ENCODE measurements at places on chromosomes 16 and 17.

DNA sequence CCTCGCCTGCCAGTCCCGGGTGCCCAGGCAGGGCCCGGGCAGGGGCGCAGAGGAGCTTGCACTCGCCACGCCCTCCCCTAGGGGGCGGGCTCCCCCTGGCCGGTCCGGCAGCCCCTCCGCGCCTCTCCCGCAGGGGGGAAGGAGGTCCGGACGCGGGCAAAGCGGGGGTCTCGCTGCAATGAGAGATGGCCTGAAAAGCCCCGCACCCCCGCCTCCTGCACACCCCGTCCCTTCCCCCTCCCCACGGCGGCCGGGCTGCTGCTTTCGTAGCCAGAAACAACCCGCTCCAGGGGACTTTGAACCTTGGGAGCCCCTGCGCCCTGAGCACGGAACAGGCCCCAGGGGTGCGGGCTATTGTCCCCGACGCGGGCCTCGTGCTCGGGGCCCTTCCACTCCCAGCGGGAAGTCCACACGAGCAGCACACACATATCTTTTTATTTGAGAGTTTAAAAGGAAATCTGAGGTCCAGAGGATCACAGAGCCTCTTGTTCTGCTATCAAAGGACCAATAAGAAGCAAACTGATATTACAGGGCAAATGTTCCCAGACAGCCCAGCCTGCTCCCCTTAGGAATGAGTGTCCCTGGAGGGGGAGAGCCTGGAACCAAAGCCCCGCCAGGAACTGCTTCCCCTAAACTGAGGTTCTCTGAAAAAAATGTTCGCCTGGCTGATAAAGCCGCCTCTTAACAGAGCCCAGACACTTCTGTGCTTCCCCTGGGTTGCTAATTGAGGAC, 5.8 kb upstream of the CBX4 start:
- DNase-seq: peak; percentile 55

- no peak for DNase-seq
Measured at GRCh38 chr16:22859925-22860324, 46.0 kb downstream of the HS3ST2 start.

DNA sequence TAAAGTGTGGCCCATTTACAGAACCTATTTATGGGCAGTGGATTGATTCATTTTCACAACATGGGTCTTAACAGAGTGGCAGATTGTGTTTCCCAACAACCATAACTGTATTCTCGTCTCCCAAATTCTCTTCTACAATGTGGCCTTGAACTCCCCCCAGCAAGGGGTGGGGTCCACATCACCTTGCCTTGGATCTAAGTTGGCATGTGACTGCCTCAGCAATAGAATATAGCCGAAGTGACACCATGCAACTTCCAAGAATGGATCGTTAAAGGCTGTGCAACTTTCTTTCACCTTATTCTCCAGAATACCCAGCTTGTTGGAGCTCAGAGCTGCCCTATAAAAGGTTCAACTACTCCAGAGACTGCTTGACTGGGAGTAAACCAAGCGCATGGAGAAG, 72.0 kb upstream of the CDH5 start:
- no peak for DNase-seq

DNA sequence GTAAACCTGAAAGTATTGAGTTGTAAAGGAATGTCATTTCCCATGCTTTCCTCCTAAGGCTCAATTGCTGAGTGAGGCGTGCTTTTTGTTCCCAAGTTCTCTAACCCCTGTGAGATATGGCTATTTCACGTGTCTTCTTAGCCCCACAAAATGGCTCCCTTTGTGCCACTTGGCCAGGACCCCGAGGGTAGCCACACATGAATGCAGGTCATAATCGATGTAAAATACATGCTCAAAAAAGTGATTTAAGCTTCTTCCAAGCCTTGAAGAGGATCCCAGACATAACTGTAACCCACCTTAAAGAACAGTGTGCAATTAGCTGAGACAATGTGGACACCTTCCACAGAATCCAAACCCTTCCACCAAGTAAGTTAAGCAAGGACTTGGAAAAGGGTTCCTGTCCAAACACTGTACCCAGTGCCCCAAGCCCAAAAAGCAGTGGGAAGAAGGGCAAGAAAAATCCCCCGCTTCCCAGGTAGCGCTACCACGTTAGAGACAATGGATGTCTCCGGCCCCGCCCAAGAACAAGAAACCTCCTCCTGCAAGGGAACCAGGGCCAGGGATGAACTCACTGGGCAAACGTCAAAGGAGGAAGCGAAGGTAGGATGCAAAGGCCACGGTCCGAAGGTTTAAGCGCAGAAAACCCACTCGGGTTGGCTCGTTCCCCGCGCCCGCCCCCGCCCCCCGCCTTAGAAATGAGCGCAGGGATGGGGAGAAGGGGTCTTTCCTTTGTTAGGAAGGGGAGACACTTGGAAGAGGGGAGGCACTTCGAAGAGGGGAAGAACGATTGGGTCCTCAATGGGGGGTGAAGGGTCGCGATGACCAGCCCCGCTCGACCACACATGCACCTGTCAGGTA, 1.2 kb downstream of the JPT1 start:
- peak; percentile 27 for DNase-seq

DNA sequence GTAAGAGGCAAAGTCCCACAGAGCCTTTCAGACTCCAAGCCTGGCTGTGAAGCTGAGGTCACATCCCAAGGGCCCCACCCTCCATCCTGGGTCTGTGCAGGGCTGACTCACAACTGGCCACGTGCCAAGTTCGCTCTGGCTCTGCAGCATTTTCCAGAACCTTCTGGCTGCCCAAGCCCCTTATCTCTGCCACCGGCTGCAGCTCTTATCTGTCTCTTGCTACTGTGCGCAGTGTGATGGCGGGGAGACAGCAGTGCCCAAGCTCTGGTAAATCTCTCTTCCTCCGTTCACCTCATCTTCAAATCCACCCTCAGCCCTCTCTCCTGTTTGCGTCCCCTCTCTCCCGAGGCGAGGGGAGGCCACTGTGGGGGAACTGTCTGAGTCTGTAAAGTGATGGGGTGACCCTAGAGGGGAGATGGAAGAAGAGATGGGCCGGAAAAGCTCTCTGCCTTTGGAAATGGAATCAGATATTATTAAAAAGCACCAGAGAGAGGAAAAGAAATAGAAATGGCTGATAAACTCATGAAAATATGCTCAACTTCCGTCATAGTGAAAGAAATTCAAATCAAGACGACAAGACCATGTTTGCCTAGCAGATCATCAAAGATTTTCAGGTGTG, 162.7 kb upstream of the CDC42EP4 start:
- DNase-seq: peak; percentile 97

GRCh38 chr17:83125515-83126274, 46.3 kb downstream of the METRNL start:
- peak; percentile 77 for DNase-seq

- peak; percentile 90 for DNase-seq
Measured at GRCh38 chr17:47072886-47073285, 93.8 kb upstream of the RPRML start.

GRCh38 chr17:27748360-27748825, 51.9 kb downstream of the NOS2 start:
- no peak for DNase-seq

- DNase-seq: no peak
Measured at GRCh38 chr17:44122816-44123355, 555 bp downstream of the HDAC5 start.

DNA sequence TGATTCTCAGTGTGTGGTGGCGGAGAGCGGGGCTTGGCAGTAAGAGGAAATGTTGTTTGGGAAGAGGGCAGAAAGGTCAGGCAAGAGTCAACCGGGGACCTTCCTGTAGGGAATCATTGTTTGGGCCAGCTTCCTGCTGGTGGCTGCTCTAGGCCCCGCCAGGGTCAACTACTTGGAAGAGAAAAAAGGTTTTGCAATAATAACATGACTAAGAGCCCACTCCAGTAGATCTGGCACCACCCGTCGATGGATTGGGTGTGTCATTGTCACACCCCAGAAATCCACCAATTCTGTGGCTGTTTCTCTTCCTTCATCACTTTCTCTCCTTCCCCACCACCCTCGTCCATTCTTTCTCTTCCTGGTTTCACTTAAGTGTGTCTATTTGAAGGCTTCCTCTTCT, 4.2 kb upstream of the KRT24 start:
- no peak for DNase-seq

DNA sequence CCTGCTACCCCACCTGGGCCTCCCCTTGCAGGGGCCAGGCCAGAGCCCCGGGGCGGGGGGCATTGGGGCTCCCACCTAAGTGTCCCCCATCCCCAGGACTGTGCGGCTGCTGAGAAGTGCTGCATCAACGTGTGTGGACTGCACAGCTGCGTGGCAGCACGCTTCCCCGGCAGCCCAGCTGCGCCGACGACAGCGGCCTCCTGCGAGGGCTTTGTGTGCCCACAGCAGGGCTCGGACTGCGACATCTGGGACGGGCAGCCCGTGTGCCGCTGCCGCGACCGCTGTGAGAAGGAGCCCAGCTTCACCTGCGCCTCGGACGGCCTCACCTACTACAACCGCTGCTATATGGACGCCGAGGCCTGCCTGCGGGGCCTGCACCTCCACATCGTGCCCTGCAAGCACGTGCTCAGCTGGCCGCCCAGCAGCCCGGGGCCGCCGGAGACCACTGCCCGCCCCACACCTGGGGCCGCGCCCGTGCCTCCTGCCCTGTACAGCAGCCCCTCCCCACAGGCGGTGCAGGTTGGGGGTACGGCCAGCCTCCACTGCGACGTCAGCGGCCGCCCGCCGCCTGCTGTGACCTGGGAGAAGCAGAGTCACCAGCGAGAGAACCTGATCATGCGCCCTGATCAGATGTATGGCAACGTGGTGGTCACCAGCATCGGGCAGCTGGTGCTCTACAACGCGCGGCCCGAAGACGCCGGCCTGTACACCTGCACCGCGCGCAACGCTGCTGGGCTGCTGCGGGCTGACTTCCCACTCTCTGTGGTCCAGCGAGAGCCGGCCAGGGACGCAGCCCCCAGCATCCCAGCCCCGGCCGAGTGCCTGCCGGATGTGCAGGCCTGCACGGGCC, 1.9 kb downstream of the WFIKKN1 start:
- no peak for DNase-seq

GRCh38 chr17:51455931-51456330, 195.6 kb downstream of the UTP18 start:
- DNase-seq: no peak

DNA sequence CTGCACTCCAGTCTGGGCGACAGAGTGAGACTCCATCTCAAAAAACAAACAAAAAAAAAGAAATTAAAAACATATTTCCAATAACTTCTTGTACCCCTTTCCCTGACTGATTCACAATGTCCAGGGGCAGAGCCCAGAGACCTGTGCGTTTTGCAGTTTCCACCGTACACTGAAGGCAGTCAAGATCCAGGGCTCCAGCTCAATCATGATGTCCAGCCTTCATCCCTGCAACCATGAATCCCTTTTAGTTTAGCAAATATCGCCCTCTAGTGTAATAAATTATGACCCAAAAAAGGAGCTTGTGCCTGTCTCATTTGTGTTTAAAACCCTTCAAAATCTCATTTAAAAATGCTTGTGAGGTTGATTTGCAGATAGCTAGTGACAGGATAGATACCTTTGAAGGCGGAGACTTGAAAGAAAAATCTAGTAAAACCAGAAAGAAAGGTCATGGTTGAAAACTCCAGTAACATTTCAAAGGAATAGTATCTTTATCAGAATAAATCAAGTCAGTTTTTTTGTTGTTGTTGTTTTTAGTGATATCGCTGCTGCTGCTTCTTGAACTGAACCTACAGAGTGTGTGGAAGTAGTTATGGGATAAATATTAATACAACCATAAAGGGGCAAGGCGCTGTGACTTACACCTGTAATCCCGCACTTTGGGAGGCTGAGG, 3.7 kb upstream of the ERN1 start:
- DNase-seq: peak; percentile 67

DNA sequence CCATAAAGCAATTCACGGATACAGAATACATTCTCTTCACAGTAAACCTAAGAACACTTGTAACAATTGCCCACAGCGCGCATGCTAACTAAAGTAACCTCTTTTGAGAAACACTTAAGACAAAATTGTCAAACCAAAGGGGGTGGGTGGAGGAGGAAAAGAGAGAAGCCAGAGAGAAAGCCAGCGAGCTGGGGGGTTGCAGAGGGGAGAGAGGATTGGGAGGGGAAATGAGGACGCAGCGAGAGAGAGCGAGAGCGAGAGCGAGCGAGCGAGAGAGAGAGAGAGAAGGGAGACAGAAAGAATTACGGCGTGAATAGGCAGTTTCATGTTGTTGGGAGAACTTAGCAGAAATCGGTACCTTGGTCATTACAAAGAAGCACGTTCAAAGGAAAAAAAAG, 1.6 kb upstream of the HOXB7 start:
- peak; percentile 69 for DNase-seq

GRCh38 chr16:63981639-63982038, 1140.2 kb downstream of the CDH11 start:
- no peak for DNase-seq

GRCh38 chr16:81927561-81928185, 83.6 kb downstream of the SDR42E1 start:
- no peak for DNase-seq

- no peak for DNase-seq
Measured at GRCh38 chr17:19348806-19349205, 13.7 kb downstream of the B9D1 start.

DNA sequence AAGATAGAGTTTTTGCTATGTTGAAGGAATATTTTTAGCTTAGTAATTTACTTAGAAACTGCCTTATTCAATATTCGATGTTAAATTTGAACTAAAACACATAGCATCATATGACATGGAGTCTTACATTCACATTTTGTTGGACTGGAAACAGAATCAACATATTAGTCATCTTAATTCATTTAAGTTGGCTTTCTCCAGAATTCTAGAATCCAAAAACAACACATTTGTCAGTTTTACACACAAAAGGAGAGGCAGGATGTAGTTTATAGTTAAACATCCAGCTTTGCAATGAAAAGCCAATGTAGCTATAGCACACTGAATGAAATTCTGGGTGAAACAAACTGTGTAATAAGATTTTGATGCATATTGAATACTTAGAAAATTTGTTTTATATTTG, 43.3 kb downstream of the WWOX start:
- no peak for DNase-seq

- DNase-seq: no peak
Measured at GRCh38 chr16:81313701-81314602, 810 bp upstream of the GAN start.

DNA sequence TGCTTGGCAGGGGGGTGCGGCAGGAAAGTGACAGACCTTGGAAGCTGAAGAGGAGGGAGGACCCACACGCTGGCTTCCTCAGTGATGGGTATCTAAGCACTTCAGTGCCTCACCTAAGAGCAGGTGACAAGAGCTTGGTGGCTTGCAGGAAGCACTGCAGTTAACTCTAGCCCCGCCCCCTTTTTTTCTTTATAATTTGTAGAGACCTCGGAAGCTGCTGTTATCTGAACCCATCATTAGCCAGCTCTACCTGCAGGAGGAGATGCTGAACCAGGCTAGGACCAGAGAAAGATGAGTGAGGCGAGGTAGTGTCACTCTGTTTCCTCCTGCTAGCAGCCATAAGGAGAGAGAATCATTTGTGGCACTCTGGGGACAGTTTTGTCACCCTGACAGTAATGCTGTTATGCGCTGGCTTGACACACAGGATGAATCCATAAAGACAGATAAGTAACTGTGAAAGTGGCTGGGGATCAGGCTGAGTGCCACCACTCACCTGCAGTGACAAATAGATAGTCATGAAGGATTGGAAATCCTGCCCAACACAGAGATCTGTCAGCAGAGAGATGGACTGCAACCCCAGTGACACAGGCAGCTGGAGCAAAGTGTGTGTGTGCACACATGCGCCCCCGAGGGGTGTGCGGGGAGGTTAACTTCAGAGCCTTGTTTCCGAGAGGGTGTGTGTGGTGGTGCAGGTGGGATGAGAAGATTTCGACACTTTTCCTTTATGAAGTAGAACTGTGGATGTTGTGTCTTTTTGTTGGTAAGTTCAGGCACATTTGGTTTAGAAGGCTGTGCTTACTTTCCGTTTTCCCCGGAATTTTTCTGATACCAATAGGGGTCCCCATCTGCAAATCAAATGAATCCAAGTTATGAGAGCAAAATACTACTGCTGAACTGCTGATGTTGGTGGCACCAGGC, 224.0 kb downstream of the IRX3 start:
- DNase-seq: no peak

All from common myeloid progenitor, CD34-positive (primary cell).